Sciatic nerve (tissue), 2 donors: ENCODE measurements at places on chromosomes 11 and 22.
A peak's percentile ranks its signal among the peaks of the same experiment; 100 is the strongest.

DNA sequence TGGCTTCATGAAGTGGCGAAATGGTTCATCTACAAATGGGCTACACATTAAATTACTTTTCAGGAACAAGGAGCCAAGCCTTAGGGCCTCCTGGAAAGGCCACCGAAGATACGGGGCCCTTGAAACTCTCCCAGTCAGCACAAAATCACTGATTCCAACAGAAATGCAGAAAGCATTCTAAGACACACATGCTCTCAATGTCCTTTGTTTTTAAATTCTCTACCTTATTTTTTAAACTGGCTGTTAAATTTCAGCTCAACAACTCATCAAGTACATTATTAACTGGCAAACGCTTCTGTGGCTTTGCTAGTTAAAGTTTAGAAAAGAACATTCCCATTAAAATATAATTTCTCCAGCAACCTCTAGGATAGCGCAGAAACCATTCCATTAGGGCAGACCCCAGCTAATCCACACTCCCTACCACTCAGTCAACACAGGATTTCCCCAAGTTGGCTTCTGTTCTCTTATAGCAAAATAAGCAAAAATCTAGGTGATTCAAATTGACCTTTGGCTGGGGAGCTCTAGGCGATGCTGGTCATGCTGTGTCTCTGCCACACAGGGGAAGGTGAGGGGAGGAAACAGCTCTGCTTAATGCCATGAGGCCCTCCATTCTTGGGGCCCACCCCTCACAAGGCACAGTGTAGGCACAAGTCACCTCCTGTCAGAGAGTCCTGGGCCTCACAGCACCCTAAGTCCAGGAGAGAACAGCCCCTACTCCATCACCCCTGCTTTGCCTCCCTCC lies 47.1 kb downstream of the PLEKHA7 start:
- no peak for DNase-seq

DNA sequence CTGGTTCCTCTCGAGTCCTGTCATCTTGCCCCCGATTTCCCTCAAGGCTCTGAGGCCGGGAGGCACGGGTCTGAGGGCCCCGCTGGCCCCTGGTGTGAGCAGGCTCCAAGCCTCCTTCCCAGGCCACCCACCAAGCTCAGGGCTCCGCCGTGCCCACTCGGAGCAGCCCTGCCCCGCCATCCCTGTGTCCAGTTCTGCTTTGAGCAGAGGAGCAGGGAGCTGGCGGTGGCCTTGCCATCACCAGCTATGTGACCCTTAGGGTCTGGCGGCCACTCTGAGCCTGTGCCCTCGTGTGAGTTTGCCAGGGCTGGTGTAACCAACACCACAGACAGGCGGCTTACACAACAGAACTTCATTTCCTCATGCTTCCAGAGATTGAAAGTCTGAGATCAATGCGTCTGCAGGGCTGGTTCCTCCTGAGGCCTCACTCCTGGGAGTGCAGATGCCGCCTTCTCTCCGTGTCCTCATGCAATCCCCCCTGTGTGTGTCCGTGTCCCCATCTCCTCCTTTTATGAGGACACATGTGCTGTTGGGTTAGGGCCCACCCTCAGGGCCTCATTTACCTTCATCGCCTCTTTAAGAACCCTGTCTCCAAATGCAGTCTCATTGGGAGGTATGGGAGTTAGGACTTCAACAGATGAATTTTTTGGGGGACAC lies 36.5 kb upstream of the CELSR1 start:
- peak; percentile 47 for DNase-seq

DNA sequence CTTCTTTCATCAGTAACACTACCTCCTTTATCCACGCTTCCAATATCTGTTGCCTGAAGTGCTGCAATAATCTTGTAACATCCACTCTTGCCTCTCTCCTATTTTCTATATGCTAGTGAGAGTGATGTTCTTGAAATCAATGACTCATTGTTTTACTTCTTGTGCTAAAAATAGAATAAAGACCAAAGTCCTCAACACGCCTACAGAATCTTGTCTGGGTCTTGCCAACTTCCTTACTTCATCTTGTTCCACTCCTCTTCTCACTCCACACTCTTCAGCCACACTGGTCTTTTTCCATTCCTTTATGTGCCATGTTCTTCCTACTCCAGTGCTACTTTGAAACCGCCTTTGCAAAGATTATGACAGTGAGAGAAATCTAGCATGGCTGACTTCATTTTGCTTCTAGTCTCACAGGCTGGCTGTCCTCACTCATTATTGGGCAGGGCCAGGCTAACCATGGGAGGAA lies 136.4 kb downstream of the CCDC81 start:
- DNase-seq: no peak

DNA sequence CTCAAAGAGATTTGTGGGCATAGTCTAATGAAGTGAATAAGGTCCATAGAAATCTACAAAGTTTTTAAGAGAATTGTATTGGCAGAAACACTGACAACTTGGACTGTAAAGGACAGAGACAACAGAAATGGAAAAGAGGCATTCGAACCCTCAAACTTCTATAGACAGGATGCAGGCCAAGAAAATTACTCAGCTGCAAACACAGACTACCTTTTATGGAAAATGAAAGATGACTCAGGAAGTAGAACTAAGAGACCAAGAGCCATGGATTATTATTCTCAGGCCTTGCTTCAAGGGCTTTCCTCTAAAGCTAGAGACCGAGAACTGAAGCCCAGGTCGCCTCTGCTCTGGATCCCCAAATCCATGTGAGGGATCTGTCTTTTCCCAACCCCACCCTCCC lies 3.8 kb upstream of the PELI3 start:
- DNase-seq: no peak

DNA sequence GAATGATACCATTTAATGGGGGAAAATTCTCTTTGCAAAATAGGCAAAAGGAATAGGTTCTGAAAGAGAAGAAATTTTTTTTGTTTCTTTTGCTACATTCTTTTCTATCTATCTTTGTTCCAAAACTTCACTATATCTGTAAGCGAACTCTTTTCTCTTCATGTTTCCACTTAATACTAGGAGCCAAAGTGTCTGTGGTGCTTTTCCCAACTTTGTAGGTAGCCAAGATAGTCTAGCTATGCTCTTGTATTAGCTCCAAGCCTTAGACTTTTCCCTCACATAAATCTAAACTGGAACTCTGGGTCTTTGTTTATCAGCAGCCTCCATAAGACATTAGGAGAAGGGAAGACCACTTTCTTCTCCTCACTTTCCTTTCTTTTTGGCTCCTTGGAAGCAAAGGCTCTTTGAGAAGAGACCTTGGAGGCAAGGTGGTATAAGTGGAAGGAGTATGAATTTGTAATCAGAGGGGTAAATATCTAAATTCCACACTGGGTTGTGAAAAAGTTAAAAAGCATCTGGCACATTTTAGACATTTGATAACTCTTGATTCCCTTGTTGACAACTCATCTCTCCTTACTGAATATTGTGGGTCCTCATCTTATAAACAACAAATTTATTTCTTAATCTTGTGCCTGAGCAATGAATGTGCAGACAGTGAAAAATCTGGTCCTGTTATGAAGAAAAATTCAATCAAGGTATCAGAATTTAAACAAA lies 130.0 kb downstream of the EHF start:
- DNase-seq: no peak

- no peak for DNase-seq
These were observed 15.4 kb upstream of the MTNR1B start for GRCh38 chr11:92954003-92954402.

DNA sequence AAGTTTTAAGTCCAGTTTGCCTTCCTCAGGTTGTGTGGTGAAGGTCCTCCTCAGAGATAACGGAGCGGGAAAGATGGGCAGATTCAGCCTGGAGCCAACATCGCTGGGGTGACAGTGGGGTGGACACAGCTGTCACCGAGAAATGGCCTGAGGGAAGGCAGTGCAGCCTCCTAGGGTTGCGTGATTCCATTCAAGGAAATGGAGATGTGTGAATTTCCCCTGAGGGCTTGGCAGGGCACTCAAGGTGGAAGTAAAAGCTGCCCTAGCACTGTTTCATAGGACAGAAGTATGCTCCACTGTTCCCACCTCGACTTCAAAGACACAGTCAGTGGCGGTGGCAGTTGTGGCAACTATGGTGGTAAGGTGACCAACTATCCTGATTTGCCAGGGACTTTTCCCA lies 15.4 kb upstream of the CAT start:
- DNase-seq: no peak

DNA sequence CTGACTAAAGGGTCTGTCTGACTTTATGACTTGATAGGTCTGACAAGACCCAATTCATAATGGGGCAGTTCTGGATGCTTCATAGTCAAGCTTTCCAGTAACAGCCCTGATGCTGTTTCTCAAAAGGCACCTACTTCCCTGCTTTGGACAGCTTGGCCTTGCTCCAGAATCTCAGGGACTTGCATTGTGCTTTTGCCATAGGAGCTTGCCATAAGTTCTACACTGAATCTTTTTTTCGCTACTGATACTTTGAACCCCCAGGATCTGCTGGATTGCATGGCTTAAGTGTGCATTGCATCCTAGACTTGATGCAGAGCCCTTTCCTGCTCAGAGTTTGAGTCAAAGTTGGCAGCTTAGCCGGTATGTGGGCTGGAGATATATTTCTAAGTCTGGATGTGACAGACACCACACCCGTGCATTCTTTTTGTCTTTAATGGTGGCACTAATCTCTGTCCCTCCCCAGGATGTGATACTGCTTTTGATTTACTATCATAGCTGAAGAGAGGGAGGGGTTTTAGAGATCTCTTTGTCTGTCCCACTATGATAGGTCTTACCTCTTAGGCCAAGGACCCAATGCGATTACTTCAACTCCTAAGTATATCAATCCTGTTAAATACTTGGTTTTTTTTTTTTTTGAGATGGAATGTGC lies 16.9 kb upstream of the SLC3A2 start:
- no peak for DNase-seq

- DNase-seq: no peak
These were observed 92.2 kb downstream of the LUZP2 start for GRCh38 chr11:24589064-24589463.

- no peak for DNase-seq
These were observed 4.6 kb downstream of the ETS1 start for GRCh38 chr11:128582496-128583366.

GRCh38 chr11:132685174-132685611 lies 847.1 kb downstream of the OPCML start:
- no peak for DNase-seq

DNA sequence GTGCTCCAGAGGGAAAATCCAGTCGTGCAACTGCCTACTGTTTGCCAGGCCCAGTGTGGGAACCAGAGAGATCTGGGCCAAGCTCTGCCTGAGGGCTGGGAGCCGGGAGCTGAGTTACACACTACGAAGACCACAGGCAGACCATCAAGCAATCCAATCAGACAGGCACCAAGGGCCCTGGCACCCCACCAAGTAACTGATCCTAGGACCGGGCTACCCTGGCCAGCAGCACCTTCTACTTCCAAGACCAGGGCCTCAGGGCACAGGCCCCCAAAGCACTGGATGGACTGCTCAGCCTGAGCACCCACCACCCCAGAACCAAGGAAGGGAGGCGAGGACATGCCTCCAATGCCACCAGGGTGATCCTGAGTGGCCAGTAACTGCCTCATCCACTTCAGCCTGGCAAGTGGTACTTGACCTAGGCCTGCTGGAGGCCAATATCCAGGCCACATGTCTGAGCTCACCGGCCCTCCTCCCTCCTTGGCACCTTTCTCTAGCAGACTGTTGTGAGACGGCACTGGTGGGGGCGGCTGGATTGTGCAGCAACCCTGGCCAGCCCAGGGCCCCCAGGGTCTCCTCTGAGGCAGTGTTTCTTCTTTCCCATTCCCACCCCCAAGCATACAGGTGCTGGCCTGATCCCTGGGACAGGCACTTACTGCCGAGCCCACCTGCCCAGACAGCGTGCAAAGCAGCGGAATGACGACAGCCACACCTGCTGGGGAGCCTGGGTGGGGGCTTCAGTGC lies 20.7 kb upstream of the ARFGAP3 start:
- no peak for DNase-seq

DNA sequence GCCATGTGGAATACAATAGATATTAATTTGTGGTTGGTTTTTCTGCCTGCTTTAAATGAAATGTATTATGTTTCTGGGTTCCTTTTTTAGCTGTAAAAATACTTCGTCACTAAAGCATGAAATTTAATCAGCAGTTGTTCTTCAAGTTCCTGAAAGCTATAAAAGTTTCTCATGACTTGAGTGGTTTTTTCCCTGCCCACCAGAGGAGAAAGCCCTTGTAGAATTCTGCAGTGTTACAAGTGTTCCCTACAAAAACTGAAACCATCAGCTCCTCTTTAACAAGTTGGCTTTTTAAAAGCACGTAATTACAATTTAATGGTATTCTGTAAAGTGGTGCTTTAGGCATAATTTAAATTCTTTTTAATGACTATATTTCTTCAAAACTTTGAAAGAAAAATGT lies 56.2 kb downstream of the PANX1 start:
- DNase-seq: no peak

DNA sequence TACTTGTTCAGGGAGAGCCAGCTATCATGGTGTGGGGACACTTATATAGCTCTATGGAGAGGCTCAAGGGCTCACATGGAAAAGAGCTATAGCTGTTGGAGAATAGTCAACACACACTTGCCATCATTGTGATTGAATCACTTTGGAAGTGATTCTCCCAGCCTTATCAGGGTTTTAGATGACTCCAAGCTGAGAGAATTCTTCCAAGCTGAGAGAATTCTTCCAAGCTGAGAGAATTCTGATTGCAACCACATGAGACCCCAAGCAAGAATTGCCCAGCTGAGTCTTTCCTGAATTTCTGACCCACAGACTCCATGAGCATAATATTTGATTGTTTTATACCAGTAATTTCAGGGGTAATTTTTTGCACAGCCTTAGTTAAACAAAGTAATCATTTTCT lies 1318.3 kb upstream of the RAG2 start:
- no peak for DNase-seq

DNA sequence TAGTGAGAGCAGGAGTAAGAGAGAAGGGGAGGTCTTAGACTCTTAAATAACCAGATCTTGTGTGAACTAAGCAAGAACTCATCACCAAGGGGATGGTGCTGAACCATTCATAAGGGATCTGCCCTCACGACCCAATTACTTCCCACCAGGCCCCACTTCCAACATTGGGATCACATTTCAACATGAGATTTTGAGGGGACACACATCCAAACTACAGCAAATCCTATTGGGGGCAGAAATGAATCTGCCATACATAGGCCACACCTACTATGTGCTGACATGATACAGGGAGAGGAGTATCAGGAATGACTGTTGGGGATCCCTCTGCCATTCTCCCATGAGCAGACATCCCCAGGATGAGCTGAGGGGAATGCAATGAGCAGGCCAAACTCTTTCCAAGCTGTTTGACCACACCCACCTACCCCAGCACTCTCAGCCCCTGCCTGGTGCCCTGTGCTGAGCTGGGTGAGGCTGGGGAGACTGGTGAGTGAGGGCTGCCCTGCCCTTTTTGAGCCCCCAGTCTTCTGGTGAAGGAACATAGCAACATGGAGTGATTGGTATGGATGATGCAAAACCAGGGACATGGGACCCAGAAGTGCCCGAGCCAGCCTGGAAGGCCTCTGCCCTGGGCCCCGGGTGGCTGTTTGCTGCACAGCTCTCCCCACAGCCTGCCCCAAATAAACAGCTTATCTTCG lies 1.2 kb upstream of the GTSE1 start:
- DNase-seq: no peak

GRCh38 chr11:15651816-15652215 lies 537.1 kb downstream of the INSC start:
- no peak for DNase-seq

DNA sequence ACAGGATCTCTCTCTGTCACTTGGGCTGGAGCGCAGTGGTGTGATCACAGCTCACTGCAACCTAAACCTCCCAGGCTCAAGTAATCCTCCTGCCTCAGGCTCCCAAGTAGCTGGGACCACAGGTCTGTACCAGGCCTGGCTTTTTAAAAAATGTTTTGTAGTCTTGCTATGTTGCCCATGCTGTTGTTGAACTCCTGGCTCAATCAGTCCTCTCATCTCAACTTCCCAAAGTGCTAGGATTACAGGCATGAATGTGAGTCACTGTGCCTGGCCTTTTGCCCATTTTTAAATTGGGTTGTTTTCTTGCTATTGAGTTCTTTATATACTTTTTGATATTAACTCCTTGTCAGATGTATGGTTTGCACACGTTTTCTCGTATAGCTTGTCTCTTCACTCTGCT lies 33.0 kb upstream of the PITPNB start:
- DNase-seq: no peak
